Activated CD4-positive, alpha-beta memory T cell treated with anti-CD3 and anti-CD28 coated beads, Interleukin-2, amount 10 ng/mL, durations not matched to agents 7 days and 5 days (primary cell): ENCODE measurements at places on chromosomes 4 and X.
A peak's percentile ranks its signal among the peaks of the same experiment; 100 is the strongest.

GRCh38 chr4:7264694-7265093 is 72.4 kb downstream of the SORCS2 start:
- no peaks in the 10 kb centered on the region for H3K27me3 ChIP-seq
- no peak overlapping the region for H3K4me3 ChIP-seq
- no peaks in the 10 kb centered on the region for H3K36me3 ChIP-seq
- H3K4me1 ChIP-seq = no peaks in the 10 kb centered on the region

DNA sequence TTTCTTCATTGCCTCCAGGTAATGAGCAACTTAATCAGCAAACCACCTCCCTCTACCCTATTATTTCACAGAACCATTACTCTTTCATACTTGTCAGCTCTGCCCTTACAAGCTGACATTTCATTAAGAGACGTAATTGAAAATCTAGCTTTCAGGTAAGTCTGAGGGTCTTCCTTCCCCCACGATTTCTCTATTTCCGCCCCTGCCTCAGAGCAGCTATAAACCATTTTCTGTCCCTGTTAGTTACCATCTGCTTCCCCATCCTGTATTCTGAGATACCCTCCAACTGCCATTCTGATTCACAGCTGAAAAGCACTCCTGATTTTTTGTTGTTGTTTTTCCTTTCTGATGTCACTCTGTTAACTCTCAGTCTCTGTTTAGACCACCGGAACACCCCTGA is 37.1 kb downstream of the SH3RF1 start:
- H3K27me3 ChIP-seq = peaks cover 17% of the 10 kb centered on the region
- DNase-seq = no peak
- H3K36me3 ChIP-seq = no peaks in the 10 kb centered on the region

- peak within 1 kb of the TSS; percentile 95 for H3K27ac ChIP-seq
- H3K27me3 ChIP-seq = no peaks in the 10 kb centered on the region
- DNase-seq = no peak
- H3K4me1 ChIP-seq = peaks cover 61% of the 10 kb centered on the region
- H3K4me3 ChIP-seq = peak within 1 kb of the TSS; percentile 81
Measured at GRCh38 chrX:49269767-49270248, at the start of gene PPP1R3F. Gene PPP1R3F (plus strand): TSS chrX:49269793. CDS start chrX:49269870, 77 bp downstream.

DNA sequence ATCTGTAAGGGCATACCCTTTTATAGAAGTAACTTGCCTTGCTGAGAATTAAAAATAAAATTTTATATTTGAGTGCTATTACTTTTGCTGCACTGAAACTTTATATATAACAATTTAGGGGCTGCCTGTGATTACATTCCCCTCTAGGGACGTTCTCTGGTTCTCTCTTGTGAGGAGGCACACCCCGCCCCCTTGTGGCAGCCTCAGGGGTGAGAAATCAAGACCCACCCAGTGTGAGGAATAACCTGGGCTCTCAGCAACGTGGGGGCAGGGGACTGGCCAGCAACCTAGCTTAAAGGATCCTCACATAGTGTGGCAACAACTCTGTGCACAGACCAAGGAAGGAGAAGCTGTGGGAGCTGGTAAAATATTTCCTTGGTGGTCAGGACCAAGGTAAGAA is 43.7 kb downstream of the MAGEA9 start:
- no peak overlapping the region for H3K27ac ChIP-seq
- H3K27me3 ChIP-seq = peaks cover 19% of the 10 kb centered on the region
- peak; percentile 40 for DNase-seq
- no peaks in the 10 kb centered on the region for H3K36me3 ChIP-seq
- no peak overlapping the region for H3K4me3 ChIP-seq

DNA sequence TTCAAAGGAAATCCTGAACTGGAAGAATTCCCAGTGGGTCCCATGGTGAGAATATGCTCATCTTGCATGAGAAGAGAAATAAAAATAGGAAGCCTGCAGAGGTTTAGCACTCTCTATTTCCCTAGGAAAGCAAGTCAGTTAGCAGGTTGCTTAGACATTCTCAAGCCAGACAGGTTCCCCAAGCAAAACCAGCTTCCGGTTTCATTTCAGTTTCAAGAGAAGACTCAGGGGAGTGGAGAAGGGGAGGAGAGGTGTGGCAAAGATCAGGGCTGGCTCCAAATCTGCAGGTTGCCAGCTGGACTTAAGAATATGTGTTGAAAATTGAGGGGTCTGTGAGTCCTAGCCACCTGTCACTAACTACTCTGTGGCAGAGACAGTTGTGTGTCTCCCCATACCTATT is 107.5 kb downstream of the CLNK start:
- DNase-seq = no peak
- peaks cover 14% of the 10 kb centered on the region for H3K4me1 ChIP-seq
- H3K4me3 ChIP-seq = no peak overlapping the region
- peaks cover 3% of the 10 kb centered on the region for H3K27me3 ChIP-seq
- H3K27ac ChIP-seq = no peak overlapping the region

DNA sequence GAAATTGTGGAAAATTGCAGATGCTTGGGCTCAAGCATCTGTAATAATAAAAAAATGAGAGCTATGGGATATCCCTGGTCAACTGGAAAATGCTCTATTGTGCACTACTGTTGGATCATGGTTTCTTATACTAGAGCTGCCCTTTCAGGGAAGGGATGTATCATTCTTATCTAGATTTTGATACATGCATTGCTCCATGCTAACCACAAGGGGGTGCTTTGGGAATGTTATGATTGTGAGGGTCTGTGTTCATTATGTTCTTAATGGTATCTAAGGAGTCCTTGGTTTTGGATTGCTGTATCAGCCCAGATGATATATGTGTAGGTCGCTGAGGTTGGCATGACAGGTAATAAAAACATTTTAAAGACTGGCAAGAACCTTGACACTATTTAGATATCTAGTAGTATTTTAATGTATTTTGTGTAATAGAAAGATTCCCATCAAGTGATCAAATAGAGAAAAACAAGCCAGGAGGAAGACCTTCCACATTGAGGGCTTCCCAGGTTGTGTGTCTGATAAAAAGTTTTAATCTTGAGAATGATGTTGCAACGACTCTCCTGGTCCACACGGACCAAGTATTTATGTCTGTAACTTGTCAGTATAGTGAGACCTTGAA is 49.2 kb upstream of the TLR2 start:
- no peaks in the 10 kb centered on the region for H3K4me1 ChIP-seq
- peaks cover 49% of the 10 kb centered on the region for H3K36me3 ChIP-seq
- no peak for DNase-seq

DNA sequence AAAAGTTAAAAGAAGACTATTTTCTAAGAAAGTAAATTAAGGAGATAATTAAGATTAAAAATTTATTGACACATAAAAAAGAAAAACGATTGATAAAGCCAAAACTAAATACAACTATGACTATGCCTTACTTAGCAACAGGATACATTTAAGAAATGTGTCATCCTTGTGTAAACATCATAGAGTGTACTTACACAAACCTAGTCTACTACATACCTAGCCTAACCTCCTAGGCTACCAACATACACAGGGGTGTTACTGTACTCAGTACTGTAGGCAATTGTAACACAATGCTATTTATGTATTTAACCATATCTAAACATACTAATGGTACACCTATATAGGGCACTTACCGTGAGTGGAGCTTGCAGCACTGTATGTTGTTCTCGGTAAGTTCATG is 108.3 kb downstream of the ANXA10 start:
- H3K27ac ChIP-seq = no peak overlapping the region
- no peak for DNase-seq
- H3K27me3 ChIP-seq = no peaks in the 10 kb centered on the region
- no peak overlapping the region for H3K4me3 ChIP-seq
- peaks cover 10% of the 10 kb centered on the region for H3K36me3 ChIP-seq

DNA sequence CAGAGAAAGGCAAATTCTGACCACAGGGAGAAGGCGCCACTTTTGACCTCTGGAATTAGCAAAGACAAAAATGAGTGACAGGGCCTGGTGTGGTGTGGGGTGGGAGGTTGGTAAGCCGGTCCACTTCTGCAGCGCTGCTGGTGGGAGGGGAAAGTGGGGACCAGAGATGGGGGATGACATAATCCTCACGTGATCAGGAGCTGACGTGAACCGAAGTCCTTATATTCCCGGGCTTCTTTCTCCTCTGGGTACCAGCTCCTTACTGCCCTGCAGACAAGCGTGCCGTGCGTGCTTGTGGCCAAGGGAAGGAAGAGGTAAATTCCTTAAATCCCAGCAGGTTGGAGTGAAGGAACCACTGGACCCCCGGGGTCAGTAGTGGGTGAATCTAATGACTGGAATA is at the start of gene TCEAL7:
TSS of gene TCEAL7 (plus strand) at position 249 of the 400 bp plus-strand sequence. CDS start 1,165 bp downstream, outside the sequence.
- no peaks in the 10 kb centered on the region for H3K36me3 ChIP-seq
- H3K27ac ChIP-seq = no peak within 1 kb of the TSS
- H3K4me3 ChIP-seq = no peak within 1 kb of the TSS
- peaks cover 11% of the 10 kb centered on the region for H3K27me3 ChIP-seq

GRCh38 chr4:36439556-36439955 is 158.1 kb downstream of the DTHD1 start:
- H3K27me3 ChIP-seq = no peaks in the 10 kb centered on the region
- no peaks in the 10 kb centered on the region for H3K4me1 ChIP-seq
- no peaks in the 10 kb centered on the region for H3K36me3 ChIP-seq
- no peak overlapping the region for H3K4me3 ChIP-seq
- no peak overlapping the region for H3K27ac ChIP-seq

DNA sequence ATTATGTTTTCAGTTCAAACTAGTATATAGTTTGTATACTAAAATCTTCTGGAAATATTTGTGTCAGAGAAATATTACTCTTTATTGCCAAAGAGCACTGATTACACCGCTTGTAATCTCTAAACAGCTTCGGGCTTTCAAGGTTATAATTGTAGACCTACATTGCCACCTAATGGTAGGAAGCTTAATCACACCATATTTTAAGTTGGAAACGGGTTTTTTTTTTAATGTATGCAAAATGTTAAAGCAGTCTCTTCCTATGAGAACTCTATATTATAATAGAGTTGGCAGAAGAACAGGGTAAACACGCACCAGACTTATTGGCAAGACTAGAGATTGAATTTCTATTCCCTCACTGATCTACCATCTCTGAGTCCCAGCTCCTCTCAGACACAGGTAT is 19.5 kb upstream of the NFXL1 start:
- H3K27me3 ChIP-seq = peaks cover 23% of the 10 kb centered on the region
- no peak overlapping the region for H3K27ac ChIP-seq
- no peaks in the 10 kb centered on the region for H3K36me3 ChIP-seq
- no peak for DNase-seq

DNA sequence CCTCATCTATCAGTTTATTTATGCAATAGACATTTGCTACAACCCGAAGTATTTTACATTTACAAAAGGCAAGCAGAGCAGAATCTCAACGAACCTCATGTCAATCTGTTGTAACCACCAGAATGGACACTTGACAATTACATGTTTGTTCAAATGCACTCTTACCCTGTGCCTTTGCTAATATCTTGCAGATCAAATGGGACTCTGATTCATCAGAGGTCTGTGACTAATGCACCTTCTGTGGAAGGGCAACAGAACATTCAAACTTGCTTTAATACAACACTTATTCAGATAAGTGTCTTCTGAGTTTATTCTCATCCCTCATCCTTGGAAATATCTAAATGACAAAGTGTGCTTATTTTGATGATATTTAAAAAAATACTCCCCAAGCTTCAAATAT is 644.7 kb upstream of the PCDH10 start:
- H3K27me3 ChIP-seq = no peaks in the 10 kb centered on the region
- H3K27ac ChIP-seq = no peak overlapping the region
- H3K4me3 ChIP-seq = no peak overlapping the region
- H3K36me3 ChIP-seq = no peaks in the 10 kb centered on the region

- no peaks in the 10 kb centered on the region for H3K4me1 ChIP-seq
- H3K27ac ChIP-seq = no peak overlapping the region
- H3K36me3 ChIP-seq = no peaks in the 10 kb centered on the region
- H3K27me3 ChIP-seq = no peaks in the 10 kb centered on the region
- no peak overlapping the region for H3K4me3 ChIP-seq
Measured at GRCh38 chrX:114267142-114267541, 316.7 kb upstream of the HTR2C start.

DNA sequence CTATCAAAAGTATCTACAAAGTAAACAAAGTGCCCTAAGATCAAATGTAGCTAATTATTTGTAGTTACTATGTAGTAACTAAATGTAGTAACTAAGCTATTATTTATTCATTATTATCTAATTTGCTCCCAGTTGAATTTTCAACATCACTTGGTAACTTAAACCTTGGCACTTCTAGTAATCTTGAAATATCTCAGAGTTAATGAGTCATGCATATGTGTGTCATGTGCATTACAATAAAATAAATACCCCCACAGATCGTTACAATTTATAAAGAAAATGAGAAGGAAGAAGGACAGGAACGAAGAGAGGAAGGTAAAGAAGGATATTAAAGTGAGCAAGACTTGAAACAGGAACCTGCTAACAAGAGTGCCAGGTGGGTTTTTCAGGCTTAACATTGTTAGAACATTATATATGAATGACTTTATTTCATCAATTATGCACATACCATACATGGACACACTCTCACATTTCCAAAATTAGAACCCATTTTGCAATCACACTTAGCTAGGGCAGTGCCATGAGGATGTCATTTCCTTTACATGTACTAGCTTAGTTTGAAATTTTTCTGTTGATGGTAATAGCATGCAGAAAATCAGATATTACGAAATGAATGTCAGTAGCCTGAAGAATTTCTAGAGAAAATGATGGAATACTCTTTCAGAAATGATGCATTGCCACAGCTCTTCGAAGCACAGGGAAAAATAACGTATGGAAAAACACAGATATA is 1670.4 kb upstream of the AGA start:
- H3K27ac ChIP-seq = no peak overlapping the region
- no peaks in the 10 kb centered on the region for H3K36me3 ChIP-seq
- H3K4me3 ChIP-seq = no peak overlapping the region
- no peaks in the 10 kb centered on the region for H3K4me1 ChIP-seq

- H3K36me3 ChIP-seq = peaks cover 8% of the 10 kb centered on the region
- DNase-seq = peak; percentile 94
- peak within 1 kb of the TSS; percentile 72 for H3K4me3 ChIP-seq
- peaks cover 18% of the 10 kb centered on the region for H3K4me1 ChIP-seq
- H3K27me3 ChIP-seq = peaks cover 1% of the 10 kb centered on the region
- H3K27ac ChIP-seq = peak within 1 kb of the TSS; percentile 52
Measured at GRCh38 chrX:49922291-49923241, at the start of gene CLCN5. Gene CLCN5 (plus strand): TSS chrX:49922596. CDS start chrX:49925299, 2,703 bp downstream.

DNA sequence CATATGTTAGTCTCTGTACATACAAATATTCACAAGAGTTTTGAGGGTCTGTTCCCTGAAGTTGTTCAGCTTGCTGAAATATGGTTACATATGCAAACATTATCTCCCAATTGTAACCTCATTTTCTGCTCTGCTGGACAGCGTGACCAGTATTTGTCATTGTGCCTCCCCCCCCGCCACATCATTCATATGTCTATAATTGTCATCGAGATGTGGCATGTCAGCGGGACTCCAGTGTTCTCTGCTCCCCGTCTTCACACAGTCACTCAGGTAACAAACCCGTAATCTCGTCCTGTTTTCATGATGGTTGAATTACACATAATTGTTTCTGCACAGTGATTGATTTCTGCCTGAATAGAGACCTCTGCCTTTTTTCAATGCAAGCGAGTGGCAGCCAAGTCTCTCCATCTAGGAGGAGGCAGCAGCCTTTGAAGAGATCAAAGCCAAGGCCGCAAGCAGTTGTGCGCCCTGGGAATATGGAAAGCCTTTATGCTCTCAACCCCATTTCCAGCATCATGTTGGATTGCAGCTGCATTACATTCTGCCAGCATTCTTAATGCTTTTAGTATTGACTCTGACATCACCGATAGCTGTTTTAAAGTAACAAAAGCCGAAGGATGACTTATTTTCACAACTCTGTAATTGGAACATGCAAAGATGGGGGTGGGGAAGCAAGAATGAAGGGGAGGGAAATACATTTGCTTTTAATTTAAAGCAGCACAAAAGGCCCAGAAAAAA is 27.4 kb downstream of the LEF1 start:
- peak overlapping the region; percentile 41 for H3K4me3 ChIP-seq
- no peak for DNase-seq

- no peak for DNase-seq
- H3K36me3 ChIP-seq = no peaks in the 10 kb centered on the region
- H3K27ac ChIP-seq = no peak overlapping the region
- H3K27me3 ChIP-seq = no peaks in the 10 kb centered on the region
- no peak overlapping the region for H3K4me3 ChIP-seq
Measured at GRCh38 chr4:187715466-187715865, 280.1 kb upstream of the ZFP42 start.
